ENCODE measurements at places on chromosomes 7 and 10.

DNA sequence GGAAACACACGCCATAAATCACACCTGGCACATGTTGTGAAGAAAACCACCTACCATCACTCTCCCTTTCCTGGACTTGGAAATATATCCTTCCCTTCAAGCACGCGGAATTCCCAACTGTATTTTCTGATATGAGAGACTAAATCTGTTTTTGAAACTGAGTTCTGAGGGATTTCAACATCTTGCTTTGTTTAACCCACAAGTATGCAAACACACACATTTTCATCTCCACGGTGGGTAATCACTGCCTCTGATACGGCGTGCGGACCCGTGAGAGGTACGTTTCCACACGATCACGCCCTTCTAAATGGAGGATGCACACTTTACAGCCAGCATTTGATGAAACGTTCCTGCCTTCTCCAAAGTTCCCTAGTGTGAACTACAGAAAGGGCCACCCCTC lies 83.4 kb downstream of the ZRANB1 start:
- peak; percentile 6 for DNase-seq

GRCh38 chr10:7412237-7412927 lies 1.5 kb upstream of the SFMBT2 start:
- no peak for DNase-seq

- peak; percentile 74 for DNase-seq
These were observed 21.9 kb downstream of the CHCHD3 start for GRCh38 chr7:133060004-133060403.

- DNase-seq, result no peak
These were observed 37.5 kb upstream of the EGR2 start for GRCh38 chr10:62853710-62854109.

DNA sequence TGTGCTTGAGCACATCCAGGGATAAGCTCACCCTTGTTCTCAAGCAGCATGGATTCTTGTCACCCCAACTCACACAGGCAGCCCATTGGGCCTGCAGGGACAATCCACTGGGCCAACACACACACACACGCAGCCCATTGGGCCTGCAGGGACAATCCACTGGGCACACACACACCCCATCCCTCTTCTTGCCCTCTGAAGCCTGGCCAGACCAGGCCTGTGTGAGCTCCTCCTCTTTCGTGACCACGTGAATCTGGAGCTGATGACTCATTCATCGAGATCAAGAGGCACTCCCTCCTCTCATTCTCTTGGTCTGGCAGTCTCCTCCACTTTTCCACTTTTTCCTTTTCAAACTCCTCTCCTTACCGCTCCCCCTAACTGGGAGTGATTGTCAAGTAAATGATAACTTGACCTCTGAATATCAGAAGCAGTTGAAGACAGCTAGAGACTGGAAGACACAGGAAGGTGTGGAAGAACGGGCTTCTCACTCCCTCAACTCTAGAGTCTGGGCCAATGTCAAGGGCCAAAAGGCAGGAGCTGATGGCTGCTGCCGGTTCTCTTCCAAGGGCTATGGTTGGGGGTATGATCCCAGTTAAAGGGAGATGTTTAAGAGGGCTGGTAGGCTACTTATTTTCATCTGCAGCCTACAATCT lies 89.7 kb downstream of the HIPK2 start:
- DNase-seq, result no peak

DNA sequence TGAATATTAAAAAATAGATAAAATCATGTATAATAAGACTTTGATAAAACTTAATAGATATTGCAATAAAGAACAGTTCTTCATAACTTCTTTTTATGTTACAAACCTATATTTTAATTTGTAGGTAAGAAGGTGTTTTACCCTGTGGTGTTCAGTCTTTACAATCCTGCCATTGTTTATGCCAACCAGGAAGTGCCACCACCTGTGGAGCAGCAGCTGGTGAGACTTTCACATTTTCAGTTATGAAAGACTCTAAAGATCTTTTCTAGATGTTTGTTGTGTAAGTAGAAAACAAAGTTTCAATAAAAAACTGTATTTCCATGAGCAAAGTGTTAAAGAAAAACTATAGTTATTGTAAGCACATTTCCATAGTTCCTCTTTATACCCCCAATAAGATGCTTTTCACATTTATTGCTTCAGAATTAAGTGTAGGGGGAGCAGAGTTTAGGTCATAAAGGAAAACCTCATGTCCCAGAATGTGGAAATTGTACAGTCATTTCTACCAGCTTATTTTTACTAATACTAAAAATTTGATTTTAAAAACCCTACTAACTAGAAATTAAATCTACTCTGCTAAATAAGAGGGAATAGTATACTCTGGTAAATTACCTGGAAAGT lies 28.7 kb downstream of the CSGALNACT2 start:
- peak; percentile 73 for DNase-seq

DNA sequence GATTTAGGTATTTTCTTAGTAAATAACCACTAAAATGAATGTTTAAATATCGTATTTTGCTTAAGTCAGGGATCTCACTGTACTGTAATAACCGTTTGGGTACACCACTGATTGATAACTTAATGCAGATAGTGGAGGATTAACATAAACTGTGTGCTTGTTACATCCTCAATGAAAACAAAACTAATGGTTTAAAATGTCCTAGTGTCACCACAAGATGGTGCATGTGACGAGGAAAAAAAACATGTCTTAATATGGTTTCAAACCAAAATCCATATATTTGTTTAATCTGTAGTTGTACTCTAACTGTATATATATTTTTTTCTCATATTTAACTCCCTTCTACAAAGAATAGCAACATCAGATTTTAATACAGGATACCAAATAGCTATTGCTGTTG lies 19.2 kb downstream of the ARMC10 start:
- no peak for DNase-seq

- DNase-seq, result no peak
These were observed 120.4 kb downstream of the SH2D4B start for GRCh38 chr10:80658068-80658467.

GRCh38 chr7:85229544-85229943 lies 42.7 kb upstream of the SEMA3D start:
- no peak for DNase-seq

DNA sequence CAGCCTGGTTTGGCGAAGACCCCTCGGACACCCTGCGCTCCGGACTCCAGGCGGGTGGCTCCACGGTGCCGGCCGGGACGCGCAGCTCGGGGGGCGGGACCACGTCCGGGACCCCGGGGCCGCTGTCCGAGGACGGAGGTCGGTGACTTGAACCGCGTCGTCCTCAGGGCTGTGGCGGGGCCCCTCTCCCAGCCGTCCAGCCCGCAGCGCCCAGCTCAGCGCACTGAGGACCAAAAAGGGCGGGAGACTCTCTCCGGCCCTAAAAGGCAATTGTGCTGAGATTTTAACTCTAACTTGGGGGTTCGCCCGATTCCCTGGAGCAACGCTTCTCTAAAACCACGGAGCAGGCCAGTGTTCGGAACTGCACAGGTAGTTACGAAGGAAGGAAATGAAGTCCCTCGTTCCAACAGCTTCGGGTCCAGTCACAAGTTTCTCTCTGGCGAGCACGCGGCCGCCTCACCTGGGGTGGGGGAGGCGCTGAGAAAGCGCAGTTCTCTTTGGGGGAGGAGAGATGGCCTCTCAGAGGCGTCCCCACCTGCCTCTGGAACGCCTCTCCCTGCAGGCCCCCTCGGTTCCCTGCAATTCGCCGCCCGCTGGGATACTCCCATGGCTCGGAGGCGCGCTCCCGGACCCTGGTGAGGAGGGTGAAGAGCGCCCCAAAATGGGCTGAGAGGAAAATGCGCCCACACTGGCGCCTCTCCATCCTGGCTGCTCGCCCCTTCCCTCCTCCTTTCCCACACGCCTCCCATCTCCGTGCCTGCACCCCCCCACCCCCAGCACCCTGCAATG lies 352.7 kb downstream of the DNAJB6 start:
- no peak for DNase-seq

GRCh38 chr7:105678811-105679495 lies 97.7 kb upstream of the EFCAB10 start:
- no peak for DNase-seq

DNA sequence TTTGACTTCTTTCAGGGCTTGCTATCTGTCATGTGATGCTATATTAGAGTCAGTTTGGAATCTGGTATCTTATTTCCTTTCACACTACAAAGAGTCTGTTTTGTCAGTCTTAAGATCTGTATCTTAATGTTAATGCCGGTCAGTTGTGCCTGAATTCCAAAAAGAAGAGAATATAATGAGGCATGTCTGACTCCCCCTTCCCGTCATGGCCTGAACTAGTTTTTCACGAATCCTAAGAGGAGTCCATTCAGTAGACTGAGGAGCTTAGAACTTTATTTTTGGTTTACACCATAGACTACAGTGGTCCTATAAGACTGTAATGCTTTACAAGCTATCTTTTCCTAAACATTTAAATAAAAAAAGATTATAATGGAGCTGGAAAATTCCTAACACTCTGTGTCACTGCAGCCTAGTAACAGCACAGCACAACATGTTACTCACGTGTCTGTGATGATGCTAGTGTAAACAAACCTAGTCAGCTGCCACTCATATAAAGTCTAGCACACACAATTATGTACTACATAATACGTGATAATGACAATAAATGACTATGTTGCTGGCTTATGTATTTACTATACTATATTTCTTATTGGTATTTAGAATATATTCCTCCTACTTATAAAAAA lies 50.6 kb downstream of the VPS41 start:
- DNase-seq, result peak; percentile 81

DNA sequence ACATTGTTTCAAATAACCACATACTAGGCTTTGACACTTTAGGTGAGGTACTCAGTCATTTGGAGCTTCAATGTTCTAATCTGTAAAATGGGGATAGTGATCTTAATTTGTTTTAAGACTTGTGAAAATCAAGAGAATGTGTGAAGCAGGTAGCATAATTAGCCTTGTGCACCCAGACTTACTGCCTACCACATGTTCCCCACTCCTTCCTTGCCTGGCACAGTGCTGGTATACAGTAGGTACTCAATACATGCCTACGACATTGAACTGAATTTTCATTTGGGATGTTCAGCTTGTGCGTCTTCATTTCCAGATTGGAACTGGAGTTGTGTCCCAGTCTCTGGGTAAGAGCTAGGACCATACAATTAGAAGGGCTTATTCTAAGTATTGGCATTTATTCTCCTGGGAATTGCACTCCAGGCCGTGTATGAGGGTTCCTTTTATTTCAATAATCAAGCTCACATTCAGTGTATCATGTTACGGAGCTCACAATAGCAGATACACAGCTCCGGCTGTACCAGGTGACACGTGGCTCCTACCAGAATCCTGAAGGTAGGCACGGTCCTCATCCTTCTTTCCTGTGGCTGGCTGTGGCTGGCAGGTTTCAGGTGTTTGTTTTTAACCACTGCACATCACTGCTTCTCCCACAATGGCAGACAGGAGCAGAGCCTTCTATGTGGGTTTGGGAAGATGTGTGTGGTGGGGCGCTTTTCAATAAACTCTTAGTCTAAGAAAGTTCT lies 109.4 kb upstream of the PDCD4 start:
- DNase-seq, result peak; percentile 65

GRCh38 chr7:147563669-147564068 lies 1026.9 kb upstream of the C7orf33 start:
- no peak for DNase-seq

- no peak for DNase-seq
These were observed 3.0 kb upstream of the NANOS1 start for GRCh38 chr10:119026301-119027110.

DNA sequence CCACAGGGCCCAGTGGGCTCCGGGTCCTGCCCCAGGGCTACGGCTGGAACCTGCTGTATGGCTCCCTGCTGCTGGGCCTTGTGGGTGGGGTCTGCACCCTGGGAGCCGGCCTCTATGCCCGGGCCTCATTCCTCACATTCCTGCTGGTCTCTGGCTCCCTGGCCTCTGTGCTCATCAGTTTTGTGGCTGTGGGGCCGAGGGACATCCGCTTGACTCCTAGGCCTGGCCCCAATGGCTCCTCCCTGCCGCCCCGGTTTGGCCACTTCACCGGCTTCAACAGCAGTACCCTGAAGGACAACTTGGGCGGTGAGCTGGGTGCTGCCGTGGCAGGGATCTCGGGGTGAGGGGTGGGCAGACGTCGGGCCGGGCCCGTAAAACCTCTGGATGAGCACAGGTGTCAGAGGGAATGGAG lies 4.4 kb downstream of the SLC12A9 start:
- no peak for DNase-seq

- peak; percentile 22 for DNase-seq
These were observed 52.2 kb downstream of the ASB13 start for GRCh38 chr10:5614155-5614721.

DNA sequence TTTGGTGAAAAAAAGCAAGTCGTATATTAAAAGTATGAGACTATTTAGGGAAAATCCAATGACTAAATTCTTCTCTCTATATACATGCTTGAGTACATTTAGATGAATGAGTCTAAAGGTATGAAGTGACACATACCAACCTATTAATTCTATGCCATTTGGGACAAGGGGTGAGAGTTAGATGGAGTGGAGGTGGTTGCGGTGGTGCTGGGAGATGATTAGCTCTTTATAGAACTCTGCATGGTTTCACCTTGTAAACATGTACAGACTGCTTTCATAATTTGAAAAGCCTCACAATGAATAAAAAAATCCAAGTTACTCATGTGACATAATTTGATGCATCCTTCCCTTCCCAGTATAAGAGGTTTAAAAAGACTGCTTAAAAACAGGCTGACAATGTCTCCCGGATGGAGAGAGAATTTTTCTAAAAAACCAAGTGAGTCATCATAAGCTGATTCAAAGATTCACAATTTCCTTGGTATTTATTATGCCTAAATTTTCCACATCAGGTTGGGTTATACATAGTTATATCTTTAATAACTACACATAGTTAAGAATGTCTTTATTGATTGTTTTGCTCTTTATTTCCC lies 572.8 kb downstream of the REEP3 start:
- no peak for DNase-seq

DNA sequence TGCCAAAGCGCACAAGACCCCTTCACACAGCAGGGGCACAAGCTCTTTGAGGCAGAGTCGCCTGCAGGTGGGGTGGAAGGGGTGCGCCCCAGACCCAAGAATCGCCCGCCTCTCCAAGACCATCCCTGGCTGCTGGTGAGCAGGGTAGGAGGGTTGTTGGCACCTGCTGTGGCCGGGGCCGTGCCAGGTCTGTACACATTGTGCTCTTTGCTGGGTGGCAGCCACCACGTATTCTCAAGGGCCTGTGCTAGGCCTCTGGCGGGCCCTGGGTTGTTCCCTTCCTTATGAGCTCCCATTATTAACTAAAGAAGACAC lies 84.4 kb downstream of the LHPP start:
- peak; percentile 71 for DNase-seq
